IMR-90 (cell line): ENCODE measurements at places on chromosomes 3 and 15. TPM values are rescaled to one million over a fixed set of nuclear protein-coding genes. Genes with fewer than 3 reads are reported as not detected.
A peak's percentile ranks its signal among the peaks of the same experiment; 100 is the strongest.

- DNase-seq: peak; percentile 22
Measured at GRCh38 chr15:87736891-87737389, 519.6 kb downstream of the NTRK3 start.

Gene CCR1
- total RNA-seq: not detected in 2 replicates

- no peak for DNase-seq
Measured at GRCh38 chr15:78162038-78162437, 12.9 kb downstream of the IDH3A start.

GRCh38 chr15:70172566-70173225 lies 75.0 kb upstream of the TLE3 start:
- DNase-seq: no peak

Gene DISP2
- under 0.01 and 0.36 TPM in 2 replicates for total RNA-seq

DNA sequence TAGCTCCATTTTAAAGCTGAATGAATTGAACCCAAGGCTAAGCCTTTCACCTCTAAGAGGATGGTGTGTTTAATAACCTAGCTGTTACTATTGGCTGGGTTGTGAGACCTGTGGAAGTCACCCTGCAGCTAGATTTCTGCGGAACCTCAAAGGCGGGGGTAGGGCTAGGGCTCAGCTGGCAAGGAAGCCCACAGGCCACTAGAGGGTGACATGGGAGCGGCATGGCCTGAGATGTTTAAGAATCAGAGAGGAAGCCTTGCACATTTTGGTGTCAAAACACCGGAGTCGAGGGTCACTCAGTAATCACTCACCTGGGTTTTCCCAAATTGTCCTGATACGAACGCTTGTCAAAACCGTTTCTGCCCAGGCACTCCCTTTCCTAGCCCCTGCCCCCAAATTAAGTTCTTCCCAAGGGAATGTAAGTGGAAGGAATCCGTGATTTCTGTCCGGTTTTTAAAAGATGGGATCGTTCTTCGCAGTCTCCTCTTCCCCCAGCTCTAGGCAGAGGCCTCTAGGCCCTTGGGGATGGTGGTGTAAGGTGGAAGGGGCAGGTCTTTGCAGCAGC lies 3.8 kb upstream of the ACAD9 start:
- DNase-seq: no peak

DNA sequence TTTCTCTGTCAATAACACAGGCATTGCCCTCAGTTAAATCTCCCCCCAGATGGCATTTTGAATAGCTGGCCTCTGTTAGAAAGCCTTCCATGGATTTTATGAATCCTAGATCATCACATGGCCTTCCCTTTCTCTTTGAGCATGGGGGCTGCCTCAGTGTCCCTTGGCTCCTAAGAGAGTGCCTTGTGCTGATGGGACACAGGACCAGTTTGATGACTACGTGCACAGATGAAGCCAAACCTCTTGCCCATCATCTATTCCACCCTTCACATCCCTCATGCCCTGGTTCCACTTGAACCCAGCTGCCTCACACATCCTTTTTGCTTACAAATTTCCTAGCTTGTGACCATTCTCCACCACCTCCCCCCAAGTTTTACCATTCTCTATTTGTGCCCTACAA lies 12.9 kb downstream of the TGFBR2 start:
- no peak for DNase-seq

DNA sequence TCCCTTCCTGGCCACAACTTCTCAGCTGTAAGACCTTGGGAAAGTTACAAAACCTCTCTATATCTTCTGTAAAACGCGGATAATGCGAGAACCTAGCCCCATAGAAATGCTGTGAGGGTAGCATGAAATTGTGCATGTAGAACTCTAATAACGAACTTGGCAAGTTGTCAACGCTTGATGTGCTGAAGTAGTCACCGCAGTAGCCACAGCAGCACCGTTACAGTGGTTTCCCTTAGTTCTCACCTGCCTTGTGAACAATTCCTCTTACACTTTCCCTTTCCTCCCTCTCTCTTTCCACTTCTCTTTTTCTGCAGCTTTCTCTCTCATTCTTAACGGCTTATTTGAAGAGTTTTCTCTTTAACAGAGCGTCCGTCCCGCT lies 447 bp upstream of the SHQ1 start:
- no peak for DNase-seq

- DNase-seq: no peak
Measured at GRCh38 chr3:72479651-72480215, 368.5 kb downstream of the SHQ1 start.

Gene NR2E3
- under 0.01 and 0.56 TPM in 2 replicates for total RNA-seq

- DNase-seq: peak; percentile 72
Measured at GRCh38 chr3:113287803-113288648, 76.7 kb downstream of the BOC start.

DNA sequence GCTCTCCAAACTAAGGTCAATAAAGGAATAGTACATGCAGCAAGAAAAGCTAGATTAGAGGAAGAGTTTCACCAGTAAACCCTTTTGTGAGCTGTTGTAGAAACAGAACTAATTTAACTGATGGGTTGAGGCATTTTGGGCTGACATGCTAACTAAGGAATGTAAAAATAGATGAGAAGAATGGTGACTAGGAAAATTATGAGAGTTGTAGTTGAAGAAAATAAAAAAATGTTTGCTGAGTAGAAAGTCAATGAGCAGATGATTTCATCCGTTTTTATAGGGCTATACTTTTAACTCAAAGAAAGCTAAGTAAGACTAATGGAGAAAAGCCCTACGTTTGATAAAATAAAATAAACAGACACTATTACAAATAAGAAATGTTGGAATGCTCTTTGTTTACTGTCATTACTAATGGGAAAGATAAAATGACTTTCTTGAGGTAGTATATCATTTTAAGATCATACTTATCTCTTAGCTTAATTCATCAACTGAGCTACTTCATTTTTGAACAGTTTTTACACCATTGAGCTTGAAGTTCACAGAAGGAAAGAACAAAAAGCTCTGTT lies 209.4 kb upstream of the DPH6 start:
- DNase-seq: no peak

DNA sequence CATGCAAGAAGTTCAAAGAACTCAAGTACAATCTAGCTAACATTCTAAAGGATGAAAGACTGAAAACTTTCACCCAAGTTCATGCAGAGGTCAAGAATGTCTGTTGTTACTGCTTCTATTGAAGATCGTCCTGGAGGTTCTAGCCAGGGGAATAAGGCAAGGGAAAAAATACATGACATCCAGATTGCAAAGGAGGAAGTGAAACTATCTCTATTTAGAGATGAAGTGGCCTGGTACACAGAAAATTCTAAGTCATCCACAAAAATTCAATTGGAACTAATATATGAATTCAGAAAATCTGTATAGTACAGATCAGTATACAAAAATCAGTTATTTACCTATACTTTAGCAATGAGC lies 693.0 kb downstream of the NR2F2 start:
- no peak for DNase-seq

DNA sequence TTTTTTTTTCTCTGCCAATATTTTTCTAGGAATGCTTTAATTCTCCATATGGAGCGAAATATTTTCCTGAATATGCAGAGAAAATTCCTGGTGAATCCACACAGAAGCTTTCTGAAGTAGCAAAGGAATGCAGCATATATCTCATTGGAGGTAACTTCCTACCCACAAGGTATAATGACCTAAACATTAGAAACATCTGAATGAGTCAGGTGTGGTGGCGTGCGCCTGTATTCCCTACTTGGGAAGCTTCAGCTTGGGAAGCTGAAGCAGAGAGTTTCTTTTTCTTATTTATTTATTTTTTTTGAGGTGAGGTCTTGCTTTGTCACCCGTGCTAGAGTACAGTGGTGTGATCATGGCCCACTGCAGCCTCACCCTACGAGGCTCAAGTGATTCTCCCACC lies 5.2 kb downstream of the NIT2 start:
- DNase-seq: no peak

- DNase-seq: peak; percentile 87
Measured at GRCh38 chr15:73800662-73801345, 47.7 kb upstream of the INSYN1 start.
